NCI-H345 (cell line): ENCODE measurements at places on chromosomes 6 and 20.

GRCh38 chr20:31913431-31914157 is 38.3 kb downstream of the PDRG1 start:
- DNase-seq = no peak

- DNase-seq = no peak
Measured at GRCh38 chr20:5511930-5512329, 195.2 kb upstream of the PROKR2 start.

DNA sequence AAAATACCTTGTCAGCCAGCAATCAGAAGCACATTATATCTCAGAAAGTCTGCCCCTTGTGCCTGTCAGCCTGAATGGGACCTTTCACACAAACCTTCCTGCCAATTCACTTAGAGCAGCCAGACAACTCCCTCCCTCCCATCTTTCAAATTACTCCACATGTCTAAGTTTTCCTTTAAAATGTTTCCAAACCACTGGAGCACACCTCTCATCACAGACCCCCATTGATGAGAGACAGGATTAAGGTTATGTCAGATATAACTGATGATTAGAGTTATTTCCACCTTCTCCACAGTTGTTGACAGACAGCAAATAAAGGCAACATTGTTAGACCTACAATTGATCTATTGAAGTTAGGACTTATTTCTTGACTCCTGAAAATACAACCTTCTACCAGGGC is 408.4 kb downstream of the PLCB1 start:
- DNase-seq = no peak

DNA sequence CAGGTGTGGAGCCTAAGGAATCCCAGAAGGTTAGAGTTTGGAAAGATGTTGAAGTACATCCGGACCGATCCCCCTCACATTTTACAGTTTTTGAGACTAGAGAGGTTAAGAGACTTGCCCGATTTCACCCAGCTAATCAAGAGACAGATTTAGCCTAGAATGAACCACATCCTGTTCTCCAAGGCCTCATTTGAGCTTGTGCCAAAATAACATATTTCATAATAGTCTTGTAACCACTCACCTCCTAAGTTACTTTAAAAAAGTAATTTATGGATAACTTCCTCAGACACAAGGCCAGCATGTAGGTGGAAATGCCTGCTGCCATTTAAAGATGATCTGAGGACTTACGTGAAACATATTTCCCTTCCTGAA is 39.8 kb upstream of the ARHGAP18 start:
- no peak for DNase-seq

- no peak for DNase-seq
Measured at GRCh38 chr6:169866668-169867521, 115.5 kb downstream of the ERMARD start.

- no peak for DNase-seq
Measured at GRCh38 chr6:148407372-148407771, 64.7 kb downstream of the SASH1 start.

DNA sequence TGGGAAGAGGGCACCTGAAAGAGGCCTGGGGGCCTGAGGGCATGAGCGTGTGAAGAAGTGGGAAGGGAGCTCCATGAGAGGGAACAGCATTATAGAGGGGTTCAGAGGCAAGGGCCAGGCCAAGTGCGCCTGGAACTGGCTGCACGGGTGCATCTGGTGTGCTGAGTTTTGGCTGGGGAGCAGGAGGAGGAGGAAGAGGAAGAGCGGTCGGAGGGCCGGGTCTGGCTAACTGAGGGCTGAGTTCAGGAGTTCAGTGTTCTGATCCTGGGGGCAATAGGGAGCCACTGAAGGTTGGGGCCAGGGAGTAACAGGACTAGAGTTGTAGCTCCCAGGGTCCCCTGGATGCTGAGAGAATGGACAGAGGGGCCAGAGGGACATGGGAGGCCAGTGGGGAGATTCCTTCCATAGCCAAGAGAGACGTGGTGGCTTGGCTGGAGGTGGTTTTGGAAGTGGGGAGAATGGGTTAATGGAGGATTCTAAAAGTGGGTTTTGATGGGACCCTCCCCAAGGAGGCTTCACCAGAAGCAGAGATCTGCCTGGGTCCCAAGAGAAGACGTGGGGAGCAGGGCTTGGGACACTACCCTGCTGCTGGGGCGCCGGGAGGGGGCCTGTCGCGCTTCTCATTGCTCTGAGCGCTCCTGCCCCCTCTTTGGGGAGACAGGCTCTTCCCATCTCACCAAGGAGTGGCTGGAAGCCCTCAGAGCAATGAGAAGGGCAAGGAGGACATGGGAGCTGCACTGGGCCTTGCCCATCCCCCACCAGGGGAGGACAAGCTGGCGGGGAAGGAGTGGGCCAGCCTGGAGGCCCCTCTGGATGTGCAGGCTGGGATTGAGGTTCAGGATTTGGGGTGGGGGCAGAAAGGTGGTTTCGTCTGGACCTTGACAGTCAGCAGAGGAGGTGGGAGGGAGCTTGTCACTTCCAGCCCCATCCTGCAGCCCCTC is 28.7 kb downstream of the ZBP1 start:
- DNase-seq = no peak

DNA sequence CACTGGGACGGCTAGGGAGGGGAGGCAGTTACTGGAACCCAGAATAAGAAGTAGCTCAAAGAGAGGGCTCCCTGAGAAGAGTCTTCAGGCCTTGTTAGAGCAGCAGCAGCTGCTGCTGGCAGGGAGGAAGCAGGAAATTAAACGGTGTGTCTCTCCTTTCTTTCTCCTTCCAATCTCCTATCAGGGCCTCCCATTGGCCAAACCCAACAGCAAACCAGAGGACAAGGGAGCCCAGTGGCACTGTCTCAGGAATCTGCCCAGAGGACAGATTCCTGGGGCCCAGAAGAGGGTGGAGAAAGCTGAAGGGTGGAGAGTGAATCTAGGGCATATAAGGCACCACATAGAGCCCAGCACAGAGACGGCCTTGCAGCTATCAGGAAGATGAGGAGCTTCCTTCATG is 10.2 kb downstream of the BTN3A1 start:
- no peak for DNase-seq

- no peak for DNase-seq
Measured at GRCh38 chr6:4271761-4272470, 136.5 kb upstream of the ECI2 start.

- DNase-seq = no peak
Measured at GRCh38 chr20:21707999-21708737, 2.7 kb downstream of the PAX1 start.

GRCh38 chr6:35044145-35044745 is 96.9 kb downstream of the TCP11 start:
- DNase-seq = peak; percentile 74

GRCh38 chr20:4483961-4484360 is 237.7 kb upstream of the PRND start:
- no peak for DNase-seq

DNA sequence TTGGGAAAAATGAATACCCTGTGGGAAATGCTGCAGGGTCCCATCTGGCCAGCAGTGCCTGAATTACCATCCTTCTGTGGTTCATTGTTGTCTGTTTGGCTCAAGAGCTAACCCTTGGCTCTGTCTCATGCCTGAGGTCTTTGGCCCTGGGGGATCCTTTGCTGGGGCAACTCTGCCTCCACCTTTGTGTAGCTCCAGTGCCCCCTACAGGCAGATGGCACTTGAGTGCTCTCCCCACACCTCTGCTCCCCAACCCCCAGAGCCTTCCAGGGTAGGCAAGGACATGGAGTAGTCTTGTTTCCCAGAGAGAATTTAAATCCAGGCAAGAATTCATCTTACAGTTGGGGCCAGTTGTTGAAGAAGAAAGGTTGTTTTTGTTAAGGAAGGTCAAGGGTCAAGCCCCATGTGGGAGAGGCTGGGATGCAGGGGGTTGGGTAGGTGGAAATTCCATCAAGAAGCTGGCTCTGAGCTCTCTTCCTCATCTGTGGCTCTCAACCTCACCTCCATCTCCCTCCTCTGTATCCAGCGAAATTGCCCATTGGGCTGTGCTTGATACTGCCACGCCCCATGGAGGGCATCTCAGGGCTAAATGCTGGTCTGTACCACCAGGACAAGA is 44.2 kb downstream of the ZNF831 start:
- no peak for DNase-seq

DNA sequence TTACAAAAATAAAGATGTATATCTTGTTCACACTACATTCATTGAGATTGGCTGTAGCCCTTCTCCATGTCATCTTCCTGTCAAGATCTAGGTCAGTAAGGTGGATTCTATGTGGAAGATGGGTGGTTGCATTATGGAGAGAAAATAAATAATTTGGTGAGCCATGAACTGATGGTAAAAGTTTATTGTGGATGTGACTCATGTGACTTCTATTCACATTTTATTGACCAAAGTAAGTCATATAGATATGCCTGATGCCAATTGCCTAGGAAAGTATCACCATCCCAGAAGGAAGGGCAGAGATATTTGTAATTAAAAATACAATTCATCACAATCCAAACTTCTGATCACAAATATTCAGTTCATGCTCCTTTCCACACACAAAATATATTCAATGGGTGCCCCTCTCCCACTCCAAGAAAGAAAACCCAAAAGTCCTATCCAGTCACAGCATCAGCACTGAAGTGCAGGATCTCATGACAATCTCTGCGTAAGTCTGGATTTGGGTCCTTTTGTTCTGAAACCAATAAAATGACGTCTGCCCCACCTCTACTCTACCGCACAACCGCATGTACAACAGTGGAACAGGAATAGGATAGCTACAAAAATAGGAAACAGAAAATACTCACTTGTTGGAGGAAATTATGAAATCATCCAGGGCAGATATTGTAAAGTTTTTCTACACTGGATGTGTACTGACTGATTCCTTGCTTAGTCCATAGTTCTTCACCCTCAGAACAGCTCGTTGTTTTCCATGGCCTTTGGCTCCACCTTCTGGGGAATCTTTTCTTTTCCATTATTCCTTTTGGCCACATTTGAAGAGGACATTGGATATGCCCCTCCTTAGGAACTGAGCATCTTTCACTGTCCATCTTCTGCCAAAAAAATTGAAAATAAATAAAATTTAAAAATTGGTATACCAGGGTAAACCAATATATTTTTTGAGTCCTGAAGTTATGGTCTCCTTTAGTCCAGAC is 16.1 kb upstream of the SLC17A3 start:
- DNase-seq = peak; percentile 60

DNA sequence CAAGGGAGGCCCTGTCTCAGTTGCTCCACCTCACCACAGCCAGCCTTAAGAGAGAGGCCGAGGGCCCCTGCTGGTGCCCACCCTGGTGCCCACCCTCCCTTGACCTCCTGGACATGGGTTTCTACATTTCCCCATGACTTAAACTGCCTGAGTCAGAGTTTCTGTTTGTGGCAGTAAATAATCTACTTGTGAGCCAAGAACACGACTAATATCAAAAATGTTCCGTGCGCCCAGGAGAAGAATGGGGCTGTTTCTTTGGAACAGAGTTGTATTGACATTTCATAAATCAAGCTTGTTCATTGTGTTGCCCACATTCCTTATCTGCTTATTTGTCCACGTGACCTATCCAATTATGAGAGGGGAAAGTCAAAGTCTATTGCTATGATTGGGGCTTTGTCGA is 143.5 kb downstream of the ANKRD60 start:
- no peak for DNase-seq

DNA sequence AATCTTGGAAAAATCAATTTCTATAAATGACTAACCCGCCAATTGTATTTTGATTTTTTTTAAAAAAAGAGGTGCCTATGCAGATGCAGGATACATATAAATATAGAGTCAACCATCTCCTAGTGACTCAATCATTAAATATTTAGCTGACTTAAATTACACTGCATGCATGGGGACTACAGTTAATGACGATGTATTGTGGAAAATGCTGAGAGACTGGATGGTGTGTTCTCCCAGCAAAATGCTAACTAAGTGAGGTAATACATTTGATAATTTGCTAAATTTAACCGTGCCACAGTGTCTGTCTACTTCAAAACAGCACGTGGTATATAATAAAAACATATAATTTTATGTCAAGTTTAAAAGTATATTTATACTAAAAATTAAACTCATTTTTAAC is 341.6 kb downstream of the PRKN start:
- DNase-seq = no peak

DNA sequence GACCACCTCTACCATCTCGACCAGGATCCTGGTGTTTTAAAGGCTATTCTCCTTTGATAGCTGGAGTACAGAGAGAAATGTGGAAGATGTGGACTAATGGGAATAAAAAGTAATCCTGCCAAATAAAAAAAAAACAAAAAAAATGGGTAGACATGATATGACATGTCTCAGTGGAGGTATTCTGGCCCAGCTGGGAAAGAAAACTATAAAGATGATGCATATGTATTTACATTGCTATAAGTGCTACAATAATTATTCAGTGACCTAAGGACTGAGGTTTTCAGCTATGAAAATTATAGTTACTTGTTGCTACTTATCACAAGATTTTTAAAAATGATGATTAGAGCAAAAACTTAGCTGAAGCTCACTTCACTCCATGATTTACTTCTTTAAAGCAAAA is 101.1 kb downstream of the SIM1 start:
- DNase-seq = no peak

DNA sequence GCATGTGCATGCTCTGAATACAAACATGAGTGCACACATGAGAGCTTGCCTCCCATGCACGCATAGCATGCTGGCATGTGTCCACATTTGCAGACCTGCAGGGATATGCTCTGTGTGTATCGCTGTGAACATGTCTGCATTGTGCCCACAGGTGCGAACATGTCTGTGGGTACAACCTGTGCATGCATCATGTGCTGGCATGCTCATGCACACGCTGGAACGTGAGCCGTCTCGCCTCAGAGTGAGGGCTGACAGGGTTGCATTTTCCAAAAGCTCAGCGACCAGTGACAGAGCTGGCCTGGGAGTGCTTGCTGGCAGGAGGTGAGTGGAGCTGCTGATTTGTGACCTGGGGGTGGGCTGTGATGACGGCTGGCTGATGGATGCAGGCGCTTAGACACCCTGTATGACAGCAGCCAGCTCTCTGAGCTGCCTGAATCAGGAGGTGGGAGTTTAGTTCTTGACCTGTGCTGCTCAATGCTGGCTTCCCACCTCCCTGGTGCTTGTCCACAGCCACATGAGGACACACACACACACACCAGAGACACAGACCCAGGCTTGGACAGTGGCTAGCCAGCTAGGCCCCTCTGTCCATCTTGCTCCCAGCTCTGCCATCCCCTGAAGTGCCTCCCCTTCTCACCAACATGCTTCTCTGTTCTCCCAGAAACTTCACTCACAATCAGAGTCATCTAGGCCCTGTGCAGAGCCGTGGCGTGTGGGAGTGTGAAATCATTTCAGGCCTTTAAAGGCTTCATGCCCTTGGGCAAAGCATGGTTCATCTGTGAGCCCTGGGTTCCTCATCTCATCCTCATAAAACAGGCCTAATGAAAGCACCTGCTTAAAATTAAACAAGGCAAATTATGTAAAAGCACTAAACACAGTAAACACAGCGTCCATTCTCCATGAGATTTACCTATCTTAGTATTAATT is 51.4 kb downstream of the CD40 start:
- DNase-seq = no peak

DNA sequence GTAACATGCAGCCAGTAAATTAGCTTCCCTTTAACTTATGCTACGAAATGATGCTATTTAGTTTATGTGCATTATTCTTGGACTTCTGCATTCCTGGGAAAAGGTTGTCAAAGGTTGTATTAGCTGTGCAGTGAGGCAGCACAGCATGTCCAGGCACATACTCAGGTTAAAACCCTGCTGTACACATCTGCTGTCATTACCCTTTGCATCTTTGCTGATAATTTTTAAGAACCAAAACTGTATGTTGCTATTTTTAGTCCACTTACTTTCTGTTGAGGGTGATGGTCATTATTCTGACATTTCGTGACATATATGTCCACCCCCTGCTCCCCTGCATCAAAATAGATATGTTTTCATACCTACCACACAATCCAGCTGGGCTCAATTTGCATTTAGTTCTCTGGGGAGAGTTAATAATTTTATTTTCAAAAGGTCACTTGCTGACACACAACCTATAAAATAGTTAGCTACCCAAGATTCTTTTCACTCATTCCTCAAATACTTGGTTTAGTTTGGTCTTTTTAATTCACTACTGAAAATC is 142.5 kb upstream of the SPACA1 start:
- DNase-seq = no peak
